Fibroblast of the conjunctiva (primary cell): ENCODE measurements at places on chromosomes 2 and 18.

- no peak for DNase-seq
Measured at GRCh38 chr2:236008006-236008405, 160.2 kb downstream of the GBX2 start.

- no peak for DNase-seq
Measured at GRCh38 chr2:98483257-98483861, 38.7 kb downstream of the INPP4A start.

- no peak for DNase-seq
Measured at GRCh38 chr2:10003206-10004125, 39.9 kb upstream of the KLF11 start.

GRCh38 chr2:211479536-211480150, 923.2 kb downstream of the CPS1 start:
- no peak for DNase-seq

- no peak for DNase-seq
Measured at GRCh38 chr2:232026910-232027309, 65.4 kb downstream of the DIS3L2 start.

DNA sequence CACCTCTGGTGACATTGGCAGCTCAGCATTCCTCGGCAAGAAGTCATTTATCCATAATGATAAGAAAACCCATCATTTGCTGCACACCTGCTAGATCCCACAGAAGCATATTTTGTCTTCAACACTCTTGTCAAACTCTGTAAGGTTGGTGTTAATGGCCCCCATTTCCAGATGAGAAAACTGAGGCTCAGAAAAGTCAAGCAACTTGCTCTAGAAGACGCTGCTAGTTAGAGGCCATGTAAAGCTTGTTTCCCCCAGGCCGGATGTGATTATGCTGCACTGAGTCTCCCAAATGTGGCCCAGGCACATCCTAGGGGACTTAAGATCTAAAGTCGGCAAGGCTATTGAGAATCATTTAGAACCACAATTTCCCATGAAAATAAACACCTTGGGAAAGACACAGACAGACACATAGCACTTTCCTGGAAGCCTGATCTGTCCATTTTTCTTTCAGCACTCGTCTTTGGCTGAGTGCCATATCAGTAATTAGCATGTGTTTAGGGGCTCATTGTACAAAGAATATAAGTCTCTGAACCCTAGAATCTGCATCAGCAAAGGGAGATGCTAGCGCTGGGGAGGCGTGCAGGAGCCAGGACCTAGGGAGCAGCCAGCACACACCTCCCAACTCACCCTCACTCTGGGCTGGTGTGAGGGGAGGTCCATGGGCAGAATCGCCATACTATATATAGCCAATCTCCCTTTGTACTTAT, 39.3 kb downstream of the C1QL2 start:
- DNase-seq, result no peak

DNA sequence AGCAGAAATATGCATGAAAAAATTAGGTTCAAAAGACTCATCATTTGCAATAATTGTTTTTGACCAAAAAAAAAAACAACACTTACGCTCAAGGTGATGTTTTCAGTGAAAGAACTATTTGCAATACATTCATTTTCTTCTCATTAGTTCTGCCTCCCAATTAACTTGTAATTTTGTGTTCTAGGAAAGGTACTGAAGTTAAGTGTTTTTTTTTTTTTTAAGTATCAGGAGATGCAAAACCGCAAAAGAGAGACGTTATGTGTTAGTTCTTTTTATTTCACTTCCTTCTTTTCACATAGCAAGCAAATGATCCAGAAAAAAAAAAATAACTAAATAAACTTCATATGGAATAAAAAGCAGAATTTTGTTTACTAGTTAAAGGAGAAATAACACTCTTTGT, 735.2 kb upstream of the GCFC2 start:
- no peak for DNase-seq

DNA sequence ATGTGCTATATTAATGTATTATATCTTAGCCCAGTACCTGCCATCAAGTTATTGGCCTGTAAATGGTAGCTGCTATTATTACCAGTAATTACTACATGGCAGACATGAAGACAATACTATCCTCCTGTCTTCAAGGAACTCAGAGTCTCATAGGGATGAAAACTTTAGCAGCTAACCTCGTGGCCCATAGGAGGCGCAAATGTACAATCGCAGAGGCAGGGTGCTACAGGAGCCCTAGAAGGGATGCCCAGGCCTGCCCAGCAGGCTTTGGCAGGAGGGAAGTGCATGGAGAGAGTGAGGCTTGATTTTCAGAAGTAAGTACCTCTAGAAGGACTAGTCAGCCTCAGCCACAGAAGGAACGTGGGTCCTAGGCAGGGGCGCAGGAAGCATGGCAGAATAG, 44.7 kb upstream of the KIDINS220 start:
- DNase-seq, result peak; percentile 24

DNA sequence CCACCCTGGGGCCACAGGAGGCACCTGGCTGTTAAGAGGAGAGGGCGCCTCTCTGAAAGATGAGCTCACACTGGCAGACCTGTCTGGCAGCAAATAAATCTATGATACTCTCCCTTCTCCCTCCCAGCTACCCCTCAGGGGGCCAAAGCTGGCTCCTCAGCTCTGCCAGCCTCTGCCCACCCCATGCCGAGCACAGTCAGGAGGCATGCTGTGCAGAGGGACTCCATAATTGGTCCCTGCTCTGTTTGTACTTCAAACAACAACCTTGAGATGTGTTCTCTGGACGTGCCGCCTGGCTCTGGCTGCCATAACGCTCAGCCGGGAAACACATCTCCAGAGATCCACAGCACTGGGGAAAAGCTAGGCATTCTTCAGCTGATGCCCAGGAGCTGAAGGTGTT, 126.7 kb downstream of the GALNT14 start:
- DNase-seq, result no peak

GRCh38 chr2:157685572-157685971, 56.9 kb upstream of the ACVR1C start:
- no peak for DNase-seq

- peak; percentile 65 for DNase-seq
Measured at GRCh38 chr2:219142329-219142728, 18.3 kb downstream of the NHEJ1 start.

- peak; percentile 36 for DNase-seq
Measured at GRCh38 chr2:182259629-182260150, 167.1 kb downstream of the PDE1A start.

DNA sequence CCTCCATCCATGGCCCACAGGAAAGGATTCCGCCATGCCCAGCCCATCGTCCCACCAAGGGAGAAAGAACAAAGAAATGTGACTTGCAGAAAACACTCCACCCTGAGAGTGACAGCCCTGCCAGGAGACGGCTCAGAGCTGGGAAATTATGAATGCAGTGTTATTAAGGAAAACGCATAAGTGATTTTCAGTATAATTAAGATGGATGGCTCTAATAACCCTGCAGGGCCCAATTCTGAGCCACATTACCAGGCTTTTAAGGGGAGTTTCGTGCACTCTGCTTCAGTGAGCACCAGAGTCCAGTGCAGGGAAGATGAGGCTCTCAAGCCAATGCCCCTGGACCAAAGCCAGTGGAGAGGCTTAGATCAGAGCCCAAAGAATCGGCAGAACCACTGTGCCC, 10.6 kb upstream of the TEX51 start:
- DNase-seq, result no peak
